CD8-positive, alpha-beta memory T cell (primary cell): ENCODE measurements at places on chromosomes 2 and 18. TPM values are rescaled to one million over a fixed set of nuclear protein-coding genes. Genes with fewer than 3 reads are reported as not detected.

- H3K4me3 ChIP-seq: no peak overlapping the region
- no peaks in the 10 kb centered on the region for H3K27me3 ChIP-seq
- H3K27ac ChIP-seq: no peak overlapping the region
- no peak for DNase-seq
- H3K36me3 ChIP-seq: no peaks in the 10 kb centered on the region
Observed at GRCh38 chr2:182890773-182891378, 24.4 kb upstream of the FRZB start.

DNA sequence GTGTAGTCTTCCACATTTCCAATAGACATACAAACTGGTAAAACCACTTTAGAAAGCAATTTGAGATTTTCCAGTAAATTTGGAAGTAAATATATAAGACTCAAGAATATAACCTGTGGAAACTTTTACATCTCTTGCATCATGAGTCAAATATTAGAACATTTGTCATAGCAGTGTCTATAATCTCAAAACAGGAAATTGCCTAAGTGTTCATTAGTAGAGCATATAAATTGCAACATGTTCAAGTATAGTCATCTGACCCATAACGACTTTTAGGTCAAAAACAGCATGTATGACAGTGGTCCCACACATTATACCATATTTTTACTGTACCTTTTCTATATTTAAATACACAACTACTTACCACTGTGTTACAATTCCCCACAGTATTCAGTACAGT is 555.9 kb upstream of the VRK2 start:
- no peak for DNase-seq
- H3K4me3 ChIP-seq: no peak overlapping the region
- H3K36me3 ChIP-seq: no peaks in the 10 kb centered on the region
- no peak overlapping the region for H3K27ac ChIP-seq
- H3K27me3 ChIP-seq: no peaks in the 10 kb centered on the region

GRCh38 chr2:101558740-101559525 is 84.0 kb upstream of the RFX8 start:
- no peaks in the 10 kb centered on the region for H3K36me3 ChIP-seq
- DNase-seq: no peak
- H3K4me3 ChIP-seq: no peak overlapping the region
- peaks cover 21% of the 10 kb centered on the region for H3K4me1 ChIP-seq
- H3K27me3 ChIP-seq: no peaks in the 10 kb centered on the region

The POTEJ gene
- not detected for total RNA-seq

DNA sequence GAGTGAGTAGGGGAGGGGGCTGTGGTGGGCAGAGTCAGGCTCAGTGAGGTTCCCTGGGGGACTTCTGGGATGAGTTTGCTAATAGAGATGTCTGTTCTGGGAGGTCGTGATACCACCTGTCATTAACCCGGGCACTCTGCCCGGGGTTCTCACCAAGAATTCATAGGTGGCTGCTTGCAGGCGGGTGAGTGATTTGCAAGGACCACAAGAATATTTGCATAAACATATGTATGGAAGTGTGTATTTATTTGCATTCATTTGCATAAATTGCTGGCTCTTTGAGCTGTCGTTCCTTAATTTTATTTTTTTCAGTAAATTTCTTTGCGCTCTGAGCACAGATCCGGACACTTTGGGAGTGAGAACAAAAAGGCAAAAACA is 260.0 kb downstream of the ATAD2B start:
- H3K36me3 ChIP-seq: no peaks in the 10 kb centered on the region
- H3K27ac ChIP-seq: no peak overlapping the region
- H3K4me1 ChIP-seq: no peaks in the 10 kb centered on the region
- no peak overlapping the region for H3K4me3 ChIP-seq
- no peak for DNase-seq
- H3K27me3 ChIP-seq: no peaks in the 10 kb centered on the region

GRCh38 chr2:235366807-235367206 is 127.0 kb upstream of the AGAP1 start:
- H3K27ac ChIP-seq: no peak overlapping the region
- no peaks in the 10 kb centered on the region for H3K4me1 ChIP-seq
- DNase-seq: no peak

- no peaks in the 10 kb centered on the region for H3K36me3 ChIP-seq
- H3K4me3 ChIP-seq: no peak overlapping the region
- no peak overlapping the region for H3K27ac ChIP-seq
- no peak for DNase-seq
- H3K4me1 ChIP-seq: no peaks in the 10 kb centered on the region
Observed at GRCh38 chr2:144099780-144100377, 420.0 kb downstream of the ZEB2 start.
